NCI-H1694 (cell line): ENCODE measurements at places on chromosomes 7 and 10.

DNA sequence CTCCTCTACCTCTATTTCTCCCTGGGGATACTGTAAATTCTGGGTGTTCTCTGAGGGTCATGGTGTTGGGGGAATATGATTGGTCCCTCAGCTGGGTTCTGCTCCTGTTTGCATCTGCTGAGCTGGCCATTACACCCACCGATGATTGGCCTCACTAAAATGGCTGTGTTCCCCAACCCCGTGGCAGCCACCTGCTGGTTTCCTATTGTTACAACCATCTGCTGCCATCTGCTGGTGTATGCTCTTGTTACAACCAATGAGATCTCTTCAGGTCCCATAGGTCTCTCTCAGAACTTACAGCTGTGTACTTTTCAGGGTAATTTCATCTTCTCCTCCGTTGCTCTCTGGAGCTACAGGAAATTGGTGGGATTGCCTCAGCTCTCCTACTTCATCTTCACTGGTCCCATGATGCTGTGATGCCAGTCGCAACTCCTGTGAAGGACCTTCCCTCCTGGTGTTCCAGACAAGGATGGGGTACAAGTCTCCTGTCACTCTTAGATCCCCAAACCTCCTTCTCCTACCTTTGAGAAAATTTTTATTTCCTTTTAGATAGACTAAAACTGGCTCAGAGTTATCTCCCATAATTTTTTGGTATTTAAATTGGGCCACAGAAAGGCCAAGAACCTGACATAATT lies 303.5 kb upstream of the SMIM30 start:
- peak; percentile 95 for DNase-seq

- no peak for DNase-seq
These were observed 2.9 kb downstream of the BHLHA15 start for GRCh38 chr7:98213888-98214810.

DNA sequence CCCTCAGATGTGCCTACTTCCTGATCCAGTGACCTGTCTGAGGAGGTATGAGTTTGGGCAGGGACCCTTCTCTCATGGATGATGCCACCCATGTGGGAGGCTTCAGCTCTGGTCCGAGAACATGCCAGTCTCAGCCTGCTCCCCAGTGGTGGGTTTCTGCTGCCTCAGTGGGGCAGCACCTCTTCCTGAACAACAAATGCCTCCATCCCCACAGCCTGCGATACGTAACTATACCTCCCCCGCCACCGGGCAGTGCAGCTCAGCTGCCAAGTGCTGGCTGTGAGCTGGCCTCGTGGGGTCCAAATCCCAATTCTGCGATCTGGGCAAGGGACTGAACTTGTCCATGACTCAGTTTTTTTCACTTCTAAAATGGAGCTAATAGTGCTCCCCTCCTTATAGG lies 3.1 kb downstream of the GDF10 start:
- DNase-seq, result no peak

GRCh38 chr7:155864991-155865690 lies 52.9 kb upstream of the SHH start:
- DNase-seq, result no peak

DNA sequence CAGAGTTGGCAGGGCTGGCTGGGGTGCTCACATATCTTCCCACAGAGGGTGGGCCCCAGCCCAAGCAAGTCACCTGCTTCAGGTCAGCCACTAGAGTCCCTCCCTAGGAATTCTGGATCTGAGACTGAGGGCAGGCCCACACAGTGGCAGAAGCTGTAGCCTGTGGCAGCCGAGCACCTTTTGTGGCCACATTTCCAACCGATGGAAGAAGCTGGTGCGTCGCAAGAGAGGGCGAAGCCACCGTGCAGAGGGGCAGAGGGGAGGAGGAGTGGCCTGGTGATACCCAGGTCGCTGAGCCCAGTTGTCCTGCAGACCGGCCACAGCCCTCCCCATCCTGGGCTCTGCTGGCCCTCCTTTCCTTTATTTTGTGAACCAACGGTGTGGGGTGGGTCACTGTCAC lies 5.3 kb downstream of the POLM start:
- DNase-seq, result no peak

DNA sequence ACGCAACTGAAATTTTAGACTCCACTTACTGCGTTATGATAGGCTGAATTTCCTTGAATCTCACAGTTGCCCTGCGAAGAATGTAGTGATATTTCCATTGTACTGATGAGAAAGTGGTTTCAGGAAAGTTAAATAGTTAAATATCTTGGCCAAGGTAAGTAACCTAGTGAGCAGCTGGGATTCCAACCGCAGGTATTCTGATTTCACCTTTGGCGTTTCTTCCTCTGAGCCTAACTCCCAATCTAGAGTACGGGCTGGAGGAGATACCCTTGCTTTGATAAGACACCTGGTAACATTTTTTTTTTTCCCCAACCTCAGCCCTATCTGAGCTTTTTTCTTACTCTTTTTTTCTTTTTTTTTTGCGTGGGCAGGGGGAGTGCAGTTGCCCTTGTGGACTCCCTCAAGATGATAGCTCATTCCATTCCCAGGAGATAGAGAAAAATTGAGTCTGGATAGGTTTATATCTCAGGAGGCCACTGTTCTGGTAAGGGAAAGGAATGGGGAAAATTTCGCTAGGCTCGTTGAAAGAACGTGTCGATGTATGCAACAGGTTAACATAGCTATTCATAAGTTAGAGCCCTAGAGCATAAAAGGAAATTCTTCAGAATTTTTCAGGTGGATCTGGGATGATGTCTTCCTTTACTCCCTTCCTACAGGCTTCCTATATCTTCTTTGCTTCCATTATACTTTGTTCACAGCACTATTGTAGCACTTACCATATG lies 3.1 kb upstream of the TAS2R38 start:
- DNase-seq, result no peak

DNA sequence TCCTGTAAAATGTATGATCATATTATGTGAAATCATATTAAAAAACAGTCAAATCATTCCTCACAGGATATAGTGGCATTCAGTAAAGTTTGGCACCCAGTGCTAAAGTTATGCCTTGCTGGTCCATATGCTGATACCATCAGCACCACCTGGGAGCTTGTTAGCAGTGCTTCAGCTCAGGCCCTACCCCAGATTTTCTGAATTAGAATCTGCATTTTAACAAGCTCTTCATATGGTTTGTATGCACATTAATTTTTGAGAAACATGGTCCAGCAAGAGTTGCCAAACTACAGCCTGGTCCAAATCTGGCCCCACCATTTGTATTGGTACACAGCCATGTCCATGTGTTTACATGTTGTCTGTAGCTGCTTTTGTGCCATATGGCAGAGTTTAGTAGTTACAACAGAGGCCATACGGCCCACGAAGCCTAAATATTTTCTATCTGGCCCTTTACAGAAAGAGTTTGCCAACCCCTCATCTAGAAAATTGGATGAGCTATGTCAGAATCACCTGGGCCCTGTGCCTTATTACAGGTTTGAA lies 30.1 kb downstream of the RAB18 start:
- no peak for DNase-seq

- peak; percentile 13 for DNase-seq
These were observed 34.3 kb upstream of the CACNA2D1 start for GRCh38 chr7:82477733-82478515.

DNA sequence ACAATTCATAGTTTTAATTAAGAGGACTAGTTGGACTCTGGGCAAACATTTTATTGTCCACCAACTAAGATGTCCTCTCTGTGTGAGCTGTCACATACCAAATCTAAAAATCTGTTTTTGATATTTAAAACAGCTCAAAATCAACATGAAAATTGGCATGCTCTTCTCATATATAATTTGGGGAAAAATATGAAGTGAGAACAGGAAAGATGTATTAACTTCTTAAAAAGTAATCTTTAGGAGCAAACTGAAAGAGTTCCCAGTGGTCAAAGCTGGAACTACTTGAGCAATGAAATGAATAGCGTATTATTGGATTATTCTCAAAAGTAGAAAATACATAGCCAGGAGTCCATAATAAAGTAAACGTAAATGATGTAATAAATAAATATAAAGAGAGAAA lies 147.2 kb downstream of the DYNC1I1 start:
- no peak for DNase-seq

GRCh38 chr7:131302876-131303707 lies 24.6 kb upstream of the MKLN1 start:
- DNase-seq, result no peak

DNA sequence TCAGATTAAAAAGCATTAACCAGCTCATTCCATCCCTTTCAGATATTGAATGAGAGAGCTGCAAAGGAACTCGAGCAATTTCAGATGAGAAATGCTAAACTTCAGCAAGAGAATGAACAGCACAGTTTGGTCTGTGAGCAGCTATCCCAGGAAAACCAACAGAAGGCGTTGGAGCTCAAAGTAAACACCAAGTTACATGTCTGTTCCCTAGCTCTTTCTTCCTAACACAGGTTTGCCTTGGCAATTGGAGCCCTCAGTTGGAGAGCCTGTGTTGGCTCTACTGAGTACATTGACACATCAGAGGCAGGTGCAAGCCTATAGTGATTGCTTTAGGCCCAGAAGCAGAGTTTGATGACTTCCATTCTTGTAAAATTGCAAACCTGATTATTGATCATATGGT lies 14.7 kb downstream of the CFAP58 start:
- DNase-seq, result no peak

DNA sequence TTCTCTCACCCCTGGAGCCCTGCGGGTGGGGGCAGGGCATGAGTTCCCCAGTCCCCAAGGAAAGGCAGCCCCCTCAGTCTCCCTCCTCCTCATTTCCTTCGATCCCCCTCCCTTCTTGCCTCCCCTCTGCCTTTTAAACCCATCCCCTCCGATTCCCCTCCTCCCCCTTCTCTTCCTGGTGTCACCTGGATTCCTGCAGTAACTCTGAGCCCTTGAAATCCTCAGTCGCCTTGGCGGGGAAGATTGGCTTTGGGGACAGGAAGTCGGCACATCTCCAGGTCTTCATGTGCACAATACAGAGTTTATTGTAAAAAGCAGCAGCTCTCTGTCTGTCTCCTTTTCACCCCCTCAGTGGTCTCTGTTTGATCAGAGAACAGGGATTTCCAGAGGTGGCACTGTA lies 1.3 kb upstream of the MUC12 start:
- no peak for DNase-seq

DNA sequence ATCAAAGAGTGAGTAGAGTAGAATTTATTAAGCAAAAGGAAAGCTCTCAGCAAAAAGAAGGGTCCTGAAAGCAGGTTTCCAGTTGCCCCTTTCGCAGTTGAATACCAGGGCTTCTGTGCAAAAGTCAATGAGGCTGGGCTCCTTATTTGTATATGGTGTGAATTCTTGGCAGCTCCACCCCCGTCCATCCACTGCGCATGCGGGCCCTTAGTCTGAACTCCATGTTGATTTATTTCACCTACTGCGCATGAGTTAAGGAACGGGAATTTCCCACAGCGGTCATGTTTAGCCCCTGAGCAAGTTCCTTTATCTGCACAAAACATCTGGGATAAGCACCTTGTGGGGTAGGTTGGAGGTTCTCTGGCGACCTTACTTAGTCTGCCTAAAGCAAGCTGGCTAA lies 325.6 kb downstream of the ZWINT start:
- DNase-seq, result no peak

DNA sequence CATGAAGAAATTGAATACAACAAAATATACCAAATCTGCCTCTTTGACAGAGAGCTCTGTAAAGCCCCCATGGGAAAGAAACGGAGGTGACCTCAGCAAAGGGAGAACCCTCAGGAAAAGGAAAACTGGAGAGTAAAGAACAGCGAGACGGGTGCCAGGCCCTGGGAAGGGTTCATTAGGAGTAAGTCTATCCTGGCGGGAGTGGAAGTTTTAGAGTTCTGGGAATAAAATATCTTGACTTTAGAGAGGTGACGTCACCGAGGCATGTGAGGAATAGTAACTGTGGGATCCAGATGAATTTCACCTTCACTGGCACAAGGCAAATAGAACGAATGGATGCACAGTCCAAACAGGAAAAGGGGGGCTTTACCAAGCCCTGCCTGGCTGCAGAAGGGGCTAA lies 362.8 kb upstream of the IGFBP3 start:
- no peak for DNase-seq

GRCh38 chr7:14759785-14760184 lies 142.8 kb downstream of the DGKB start:
- DNase-seq, result no peak

- no peak for DNase-seq
These were observed 7.5 kb upstream of the DRGX start for GRCh38 chr10:49403363-49403762.

DNA sequence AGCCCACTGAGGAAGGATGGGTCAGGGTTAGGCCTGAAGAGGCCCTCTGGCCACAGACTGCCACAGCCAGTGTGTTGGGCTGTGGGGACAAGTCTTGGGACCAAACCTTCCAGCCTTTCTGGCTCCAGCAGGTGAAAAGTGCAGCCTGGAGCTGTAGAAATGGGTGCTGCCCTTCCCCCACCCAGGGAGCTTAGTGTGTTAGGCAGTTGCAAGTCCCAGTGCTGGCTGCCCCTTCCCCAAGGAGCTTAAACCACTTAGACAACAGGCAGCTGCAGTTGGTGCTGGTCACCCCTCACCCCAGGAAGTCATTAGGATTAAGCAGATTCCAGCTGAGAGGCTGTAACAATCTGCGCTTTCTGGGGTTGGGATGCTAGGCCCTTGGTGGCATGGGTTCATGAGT lies 563.3 kb downstream of the NRG3 start:
- DNase-seq, result no peak

GRCh38 chr7:158442260-158442659 lies 145.4 kb downstream of the PTPRN2 start:
- peak; percentile 21 for DNase-seq

DNA sequence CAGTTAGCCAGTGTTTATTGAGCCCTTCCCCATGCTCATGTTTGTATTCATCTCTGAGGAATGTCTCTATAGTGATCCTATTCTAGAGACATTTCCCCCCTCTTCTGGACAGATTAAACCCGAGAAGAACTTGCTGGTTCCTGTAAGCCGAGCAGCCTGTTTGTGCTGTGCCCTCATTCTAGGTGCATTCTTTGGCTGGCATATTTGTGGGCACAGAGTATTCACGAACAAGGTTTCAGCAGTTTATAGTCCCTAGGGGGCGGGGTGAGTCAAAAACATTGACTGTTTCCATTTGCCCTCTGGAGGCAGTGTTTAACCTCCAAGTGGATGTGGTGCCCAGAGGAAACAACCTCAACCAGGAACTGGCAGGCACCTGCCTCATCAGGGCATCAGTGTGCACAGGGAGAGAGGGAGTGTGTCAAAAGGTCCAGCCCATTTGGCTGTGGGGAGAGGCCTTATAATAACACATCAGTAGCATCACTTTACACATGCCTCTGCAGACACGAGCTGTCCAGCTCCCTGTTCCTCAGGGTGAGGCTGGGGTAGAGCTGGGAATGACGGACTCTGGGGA lies 273.3 kb upstream of the LRGUK start:
- peak; percentile 57 for DNase-seq
